ENCODE measurements at places on chromosomes 4 and X.

- no peak for DNase-seq
Measured at GRCh38 chr4:48439988-48440387, 43.2 kb upstream of the SLC10A4 start.

GRCh38 chrX:9340598-9341290 is 124.1 kb upstream of the TBL1X start:
- no peak for DNase-seq

DNA sequence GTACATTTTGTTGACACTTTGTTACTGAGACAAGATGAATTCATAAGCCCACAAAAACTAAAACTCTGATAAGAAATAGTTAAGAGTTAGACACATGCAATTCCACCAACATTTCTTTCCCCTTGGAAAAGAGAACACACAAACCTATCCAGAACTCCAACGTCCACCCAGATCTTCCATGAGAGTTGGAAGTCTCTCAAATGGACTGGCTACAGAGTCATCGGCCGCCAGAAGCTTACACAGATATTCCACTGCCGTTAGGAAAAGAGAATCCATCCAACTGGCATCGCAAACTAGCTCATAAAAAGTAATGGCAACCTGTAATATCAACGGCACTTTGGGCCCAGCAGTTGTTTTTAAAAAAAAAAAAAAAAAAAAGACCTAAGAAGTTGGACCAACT is 114.7 kb downstream of the PRKX start:
- DNase-seq = no peak

GRCh38 chr4:134531013-134531412 is 329.4 kb upstream of the PABPC4L start:
- DNase-seq = no peak

GRCh38 chr4:186651624-186652023 is 72.0 kb downstream of the FAT1 start:
- peak; percentile 33 for DNase-seq
